ENCODE measurements at places on chromosomes 7 and 10.

DNA sequence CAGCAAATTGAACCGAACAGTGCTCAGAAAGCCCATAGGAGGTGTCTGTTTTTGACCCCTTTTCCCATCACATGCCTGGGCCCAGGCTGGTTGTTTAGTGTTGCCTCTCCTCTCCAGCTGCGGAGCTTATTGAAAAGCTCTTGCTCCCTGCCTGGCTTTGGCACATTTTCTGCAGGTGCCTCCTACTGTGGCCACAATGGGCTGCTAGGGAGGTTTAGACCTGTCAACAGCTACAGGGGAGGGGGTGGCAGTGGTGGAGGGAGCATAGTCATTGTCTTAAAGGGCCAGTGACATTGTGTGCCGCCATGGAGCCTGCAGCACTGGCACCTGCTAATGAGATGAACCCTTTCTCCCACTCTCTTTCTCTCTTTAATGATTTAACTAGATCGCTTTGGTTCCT is 13.2 kb upstream of the ENO4 start:
- DNase-seq, result no peak

DNA sequence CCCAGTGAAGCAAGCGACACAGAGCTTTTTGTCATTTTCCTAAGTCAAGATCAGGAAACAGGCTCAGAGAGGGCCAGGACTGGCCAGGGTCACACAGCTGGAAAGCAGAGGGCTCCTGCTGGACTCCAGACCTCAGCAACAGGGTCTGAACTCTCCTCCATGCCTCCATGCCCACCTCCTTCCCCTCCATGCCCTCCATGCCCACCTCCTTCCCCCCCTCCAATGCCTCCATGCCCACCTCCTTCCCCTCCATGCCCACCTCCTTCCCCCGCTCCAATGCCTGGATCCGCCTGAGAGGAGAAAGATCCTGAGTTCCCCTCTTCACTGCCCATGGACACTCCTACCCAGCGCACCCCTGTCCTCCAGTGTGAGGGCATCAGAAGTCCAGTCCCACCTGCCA is 51.3 kb downstream of the OAT start:
- no peak for DNase-seq

- DNase-seq, result no peak
These were observed 212.9 kb downstream of the COBL start for GRCh38 chr7:51103718-51104117.

DNA sequence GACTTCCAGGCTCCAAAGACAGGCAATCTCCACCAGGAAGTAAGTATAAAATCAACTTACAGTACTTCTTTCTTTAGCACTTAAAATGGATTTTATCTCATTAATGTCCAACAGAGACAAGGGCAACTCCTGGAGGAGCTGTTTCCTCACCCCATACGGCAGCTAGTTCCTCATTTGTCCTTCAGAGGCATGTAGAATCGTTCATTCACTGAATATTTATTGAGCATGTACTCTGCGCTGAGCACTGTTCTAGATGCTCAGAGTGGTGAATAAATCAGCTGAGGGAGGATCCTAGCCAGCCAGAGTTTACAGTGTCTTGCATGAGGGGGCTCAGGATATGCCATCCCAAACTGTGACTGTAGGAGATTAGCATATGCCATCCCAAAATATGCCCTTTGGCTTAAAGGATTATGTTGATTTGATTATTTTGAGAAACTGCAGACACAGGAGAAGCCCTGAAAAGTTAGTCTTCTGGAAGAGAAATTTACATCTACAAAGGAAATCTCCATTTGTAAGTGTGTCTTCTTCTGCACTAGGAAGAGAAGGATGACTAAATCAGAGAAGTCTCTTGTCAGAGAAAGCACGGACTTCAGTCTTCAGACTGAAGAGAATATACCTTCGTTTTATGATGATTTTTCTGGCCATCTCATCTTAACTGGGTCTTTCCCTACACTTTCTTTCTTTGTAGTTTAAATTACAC is 66.9 kb downstream of the BAMBI start:
- DNase-seq, result no peak

- no peak for DNase-seq
These were observed 471.6 kb upstream of the AKR1E2 start for GRCh38 chr10:4354382-4354812.

DNA sequence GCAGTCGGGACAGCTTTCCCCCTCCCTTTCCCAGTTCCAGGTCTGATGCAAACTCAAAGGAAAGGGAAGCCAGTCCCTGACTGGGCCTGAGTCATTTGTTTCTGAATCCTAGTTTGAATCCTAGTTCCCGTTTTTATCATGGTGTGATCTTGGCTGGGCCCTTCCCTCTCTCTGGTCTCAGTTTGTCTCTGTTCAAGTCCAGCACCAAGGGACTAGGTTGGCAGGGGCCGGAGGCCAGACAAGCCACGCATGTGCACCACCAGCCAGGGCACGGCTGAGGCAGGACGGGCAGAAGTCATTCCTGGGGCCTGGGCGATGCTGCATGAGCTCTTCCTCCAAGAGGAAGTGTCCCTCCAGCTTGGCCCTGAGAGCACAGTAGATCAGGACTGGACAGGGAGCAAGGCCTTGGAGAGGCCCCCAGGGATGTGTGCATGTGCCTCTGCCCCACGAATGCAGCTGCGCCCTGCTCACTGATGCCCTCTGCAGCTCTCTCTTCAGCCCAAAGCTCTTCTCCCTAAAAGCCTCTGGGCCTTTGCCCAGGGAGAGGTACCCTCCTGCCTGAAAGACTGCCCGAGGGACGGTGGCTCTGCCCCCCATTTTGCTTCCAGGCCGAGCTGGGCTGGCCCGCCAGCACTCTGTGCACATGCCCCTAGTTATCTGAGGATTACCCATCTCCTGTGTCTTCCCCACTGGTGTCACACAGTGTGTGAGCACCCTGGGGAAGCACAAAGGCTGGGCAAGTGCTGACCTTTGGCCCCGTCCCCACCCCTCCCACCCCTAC is 86.7 kb downstream of the ZMIZ1 start:
- DNase-seq, result peak; percentile 73

DNA sequence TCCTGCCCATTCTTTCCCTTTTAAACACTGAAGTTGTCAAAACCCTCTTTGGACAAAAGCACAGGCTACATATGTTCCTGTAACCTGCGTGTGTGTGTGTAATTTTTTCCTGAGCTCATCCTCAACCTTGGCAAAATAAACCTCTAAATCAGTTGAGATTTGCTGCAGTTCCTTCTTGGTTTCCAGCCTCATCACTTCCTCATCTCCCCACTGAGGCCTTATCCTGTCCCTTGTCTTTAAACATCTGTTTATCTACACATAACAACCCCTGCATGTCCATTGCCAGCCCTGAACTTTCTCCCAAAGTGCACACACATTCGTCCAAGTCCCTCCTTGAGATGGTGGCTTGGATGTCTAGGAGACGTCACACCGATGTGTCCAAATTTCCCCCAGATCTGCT is 35.5 kb downstream of the LYZL2 start:
- no peak for DNase-seq

GRCh38 chr10:124911124-124912067 is 30.5 kb upstream of the ZRANB1 start:
- DNase-seq, result no peak

- DNase-seq, result no peak
These were observed 278.8 kb downstream of the CACNA2D1 start for GRCh38 chr7:82164813-82165212.

DNA sequence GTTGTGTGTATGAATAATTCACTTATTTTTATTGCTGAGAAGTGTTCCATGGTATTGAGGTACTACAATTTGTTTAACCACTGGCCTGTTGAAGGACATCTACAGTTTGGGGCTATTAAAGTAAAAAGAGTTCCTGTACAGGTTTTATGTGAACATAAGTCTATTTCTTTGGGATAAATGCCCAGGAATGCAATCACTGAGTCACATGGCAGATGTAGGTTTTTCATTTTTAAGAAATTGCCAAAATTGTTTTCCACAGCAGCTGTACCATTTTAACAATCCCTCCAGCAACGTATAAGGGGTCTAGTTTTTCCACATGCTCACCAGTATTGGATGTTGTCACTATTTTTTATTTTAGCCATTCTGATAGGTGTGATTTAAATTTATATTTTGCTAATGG is 243.9 kb downstream of the TNS3 start:
- DNase-seq, result no peak

GRCh38 chr10:48446785-48447184 is 140.3 kb downstream of the MAPK8 start:
- no peak for DNase-seq

- DNase-seq, result no peak
These were observed 1.5 kb downstream of the KCP start for GRCh38 chr7:128908750-128909624.

DNA sequence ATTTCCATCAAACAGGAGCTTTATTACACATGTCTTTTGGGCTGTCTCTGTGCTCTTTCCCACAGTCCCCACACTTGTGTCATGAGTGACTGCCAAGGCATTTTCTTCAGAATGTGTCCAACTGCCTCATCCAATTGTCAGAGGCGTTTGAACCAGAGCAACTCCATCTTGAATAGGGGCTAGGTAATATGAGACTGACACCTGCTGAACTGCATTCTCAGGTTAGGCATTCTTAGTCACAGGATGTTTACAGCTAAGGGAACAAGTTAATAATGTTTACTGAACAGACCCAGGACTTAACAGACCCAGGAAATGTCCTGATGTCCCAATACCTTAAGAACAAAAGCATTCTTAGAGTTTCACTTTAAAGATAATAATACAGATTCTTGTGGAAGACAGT is 595.5 kb downstream of the REEP3 start:
- no peak for DNase-seq

DNA sequence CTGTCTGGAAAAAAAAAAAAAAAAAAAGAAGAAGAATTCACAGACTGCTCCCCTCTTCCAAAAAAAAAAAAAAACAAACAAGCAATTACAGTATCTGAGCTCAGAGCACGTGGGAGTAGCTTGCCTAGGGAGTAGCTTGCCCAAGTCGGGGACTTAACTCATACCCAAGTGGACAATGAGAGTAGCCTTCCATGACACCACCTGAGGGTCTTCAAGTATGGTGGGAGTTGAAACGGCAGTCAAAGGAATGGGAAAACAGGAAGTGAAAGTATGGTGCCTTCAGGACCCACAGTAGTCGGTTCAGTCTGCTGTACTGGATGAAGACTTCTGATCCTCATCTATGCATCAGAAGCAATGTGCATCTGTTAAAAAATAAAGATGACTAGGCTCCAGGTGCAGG is 10.6 kb downstream of the VOPP1 start:
- DNase-seq, result no peak

- DNase-seq, result no peak
These were observed 251.0 kb downstream of the NSUN6 start for GRCh38 chr10:18400201-18400905.

DNA sequence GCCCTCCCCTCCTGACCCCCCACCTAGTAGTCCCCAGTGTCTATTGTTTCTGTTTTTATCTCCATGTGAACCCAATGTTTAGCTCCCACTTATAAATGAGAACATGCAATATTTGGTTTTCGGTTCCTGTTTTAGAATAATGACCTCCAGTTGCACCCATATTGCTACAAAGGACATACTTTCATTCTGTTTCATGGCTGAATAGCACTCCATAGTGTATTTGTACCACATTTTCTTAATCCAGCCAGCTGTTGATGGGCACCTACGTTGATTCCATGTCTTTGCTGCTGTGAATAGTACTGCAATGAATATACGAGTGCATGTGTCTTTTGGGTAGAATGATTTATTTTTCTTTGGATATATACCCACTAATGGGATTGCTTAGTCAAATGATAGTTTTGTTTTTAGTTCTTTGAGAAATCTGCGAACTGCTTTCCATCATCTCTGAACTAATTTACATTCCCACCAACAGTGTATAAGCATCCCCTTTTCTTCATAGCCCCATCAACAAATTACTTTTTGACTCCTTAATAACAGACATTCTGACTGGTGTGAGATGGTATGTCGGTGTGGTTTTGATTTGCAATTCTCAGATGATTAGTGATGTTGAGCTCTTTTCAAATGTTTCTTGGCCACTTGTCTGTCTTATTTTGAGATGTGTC is 128.4 kb upstream of the PHYHIPL start:
- DNase-seq, result no peak

DNA sequence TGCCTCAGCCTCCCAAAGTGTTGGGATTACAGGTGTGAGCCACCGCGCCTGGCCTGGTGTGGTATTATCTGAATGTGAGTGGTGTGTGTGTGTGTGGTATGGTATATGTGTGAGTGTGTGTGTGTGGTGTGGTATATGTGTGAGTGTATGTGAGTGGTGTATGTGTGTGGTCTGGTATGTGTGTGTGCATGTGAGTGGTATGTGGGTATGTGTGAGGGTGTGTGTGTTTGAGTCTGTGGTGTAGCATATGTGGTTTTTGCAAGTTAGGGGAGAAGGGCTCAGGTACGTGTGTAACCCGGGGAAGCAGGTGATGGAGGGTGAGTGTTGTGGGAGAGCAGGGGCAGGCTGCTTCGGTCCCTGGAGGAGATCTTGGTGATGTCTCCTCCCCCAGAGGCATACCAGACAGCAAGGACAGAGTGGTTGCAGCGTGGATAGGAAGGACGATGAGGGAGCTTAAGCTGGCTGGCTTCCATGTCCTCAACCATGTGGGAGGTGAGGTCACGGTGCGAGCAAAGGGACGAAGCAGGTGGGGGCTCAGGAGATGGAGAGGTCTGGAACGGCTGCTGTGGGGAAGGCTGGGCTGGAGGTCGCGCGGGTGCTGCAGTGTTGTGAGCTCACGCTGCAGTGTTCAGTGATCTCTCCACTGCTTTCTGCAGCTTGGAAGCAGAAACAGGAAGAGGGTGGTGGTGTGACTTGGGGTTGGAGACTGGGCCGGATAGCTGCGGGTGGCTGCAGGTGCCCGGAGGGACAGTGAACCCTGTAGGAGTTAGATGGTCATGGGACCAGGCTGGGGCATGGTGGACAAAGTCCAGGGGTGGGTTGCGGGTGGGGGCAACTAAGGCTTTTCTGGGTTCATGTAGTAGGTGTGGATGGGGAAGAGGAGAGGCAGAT is 5.0 kb downstream of the ZYX start:
- no peak for DNase-seq

GRCh38 chr7:43749383-43749940 is 9.0 kb upstream of the BLVRA start:
- no peak for DNase-seq

DNA sequence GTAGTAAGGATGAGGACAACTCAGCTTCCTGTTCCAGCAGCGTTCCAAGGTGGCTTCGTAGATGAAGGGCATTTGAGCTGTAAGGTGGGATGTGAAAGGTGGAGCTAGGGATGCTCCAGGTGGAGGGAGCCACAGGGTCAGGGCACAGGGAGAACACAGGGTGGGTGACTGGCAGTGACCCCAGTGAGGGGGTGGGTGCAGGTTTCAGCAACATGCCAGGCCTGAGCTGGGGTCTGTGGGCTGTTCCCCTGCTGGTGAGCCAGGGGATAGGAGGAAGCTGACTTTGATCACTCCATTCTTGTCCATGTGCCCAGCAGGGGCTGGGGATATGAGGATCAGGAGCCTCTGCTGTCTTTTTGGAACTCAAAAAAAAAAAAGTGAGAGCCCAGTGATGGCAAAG is 33.2 kb downstream of the CDH23 start:
- DNase-seq, result no peak

GRCh38 chr10:2927958-2928840 is 139.1 kb upstream of the PFKP start:
- DNase-seq, result peak; percentile 50

- DNase-seq, result no peak
These were observed 157.2 kb downstream of the CHRM2 start for GRCh38 chr7:137025469-137026175.

Measured in kidney capillary endothelial cell (primary cell).